Neural crest cell (in vitro differentiated cells): ENCODE measurements at places on chromosomes 6 and 20.

DNA sequence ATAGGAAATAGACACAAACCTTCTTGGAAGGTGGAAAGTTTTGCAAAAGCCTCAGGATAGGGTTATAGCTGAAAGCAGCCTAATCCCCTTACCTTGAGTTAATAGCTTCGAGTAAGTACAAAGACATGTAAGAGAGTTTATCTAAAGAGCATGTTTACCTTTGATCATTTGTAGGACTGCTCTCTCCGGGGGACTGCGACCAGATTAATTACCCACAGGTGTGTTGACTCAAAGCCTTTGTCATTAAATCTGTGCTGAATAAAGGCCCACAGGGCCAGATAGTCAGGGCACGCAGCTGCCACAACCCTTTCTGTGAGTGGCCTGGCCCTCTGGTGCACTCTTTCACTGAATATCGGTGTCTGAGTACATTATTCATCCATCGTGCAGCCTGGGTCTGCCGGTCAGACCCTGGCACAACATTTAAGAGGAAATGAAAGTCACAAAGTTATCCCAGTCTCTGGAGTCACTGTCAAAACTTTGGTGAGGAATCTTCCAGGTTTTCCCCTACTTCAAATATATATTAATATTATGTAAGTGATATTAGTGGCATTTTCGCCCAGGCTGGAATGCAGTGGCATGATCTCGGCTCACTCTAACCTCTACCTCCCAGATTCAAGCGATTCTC is 5.4 kb upstream of the MICA start:
- DNase-seq: no peak

- no peak for DNase-seq
Observed at GRCh38 chr6:51684603-51685002, 402.8 kb downstream of the PKHD1 start.

GRCh38 chr6:166206510-166207283 is 39.0 kb upstream of the TBXT start:
- no peak for DNase-seq

DNA sequence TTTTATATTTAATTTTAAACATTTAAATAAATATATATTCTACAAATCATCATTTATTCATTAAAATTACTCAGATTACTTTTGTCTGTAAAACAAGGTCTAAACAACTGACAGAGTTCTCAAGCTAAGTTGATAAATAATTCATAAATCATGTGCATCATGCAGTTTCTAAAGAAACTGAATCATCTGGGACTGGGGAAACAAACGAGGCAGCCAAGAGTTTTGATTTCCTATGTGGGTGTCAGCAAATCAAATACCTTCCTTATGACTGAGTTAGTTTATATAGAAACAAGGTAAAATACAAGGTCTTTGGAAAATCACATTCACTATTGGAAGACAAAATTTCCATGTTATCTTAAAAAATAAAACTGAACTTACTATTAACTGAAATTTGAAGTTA is 149.9 kb upstream of the BEND6 start:
- no peak for DNase-seq

- DNase-seq: no peak
Observed at GRCh38 chr6:39363280-39363679, 40.8 kb upstream of the KCNK16 start.

GRCh38 chr6:115629415-115629814 is 431.3 kb downstream of the FRK start:
- DNase-seq: no peak

DNA sequence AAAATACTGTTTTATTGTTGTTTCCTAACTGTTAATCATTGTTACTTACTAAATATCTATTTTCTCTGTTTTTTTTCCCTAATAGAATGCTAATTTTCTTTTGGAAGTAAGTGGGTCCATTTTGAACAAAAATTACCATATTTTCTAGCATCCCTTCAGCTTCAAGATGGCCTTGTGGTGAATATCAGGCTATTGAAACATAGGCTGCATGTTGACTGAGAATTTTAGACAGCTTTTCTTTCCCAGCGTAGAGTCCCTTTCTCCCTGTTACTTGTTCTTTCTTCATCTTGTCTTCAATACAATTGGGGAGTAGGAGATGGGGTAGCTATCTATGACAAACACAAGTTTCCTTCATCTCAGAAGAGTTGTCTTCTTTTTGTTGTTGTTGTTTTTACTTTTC is 397.0 kb downstream of the DOK5 start:
- DNase-seq: no peak

DNA sequence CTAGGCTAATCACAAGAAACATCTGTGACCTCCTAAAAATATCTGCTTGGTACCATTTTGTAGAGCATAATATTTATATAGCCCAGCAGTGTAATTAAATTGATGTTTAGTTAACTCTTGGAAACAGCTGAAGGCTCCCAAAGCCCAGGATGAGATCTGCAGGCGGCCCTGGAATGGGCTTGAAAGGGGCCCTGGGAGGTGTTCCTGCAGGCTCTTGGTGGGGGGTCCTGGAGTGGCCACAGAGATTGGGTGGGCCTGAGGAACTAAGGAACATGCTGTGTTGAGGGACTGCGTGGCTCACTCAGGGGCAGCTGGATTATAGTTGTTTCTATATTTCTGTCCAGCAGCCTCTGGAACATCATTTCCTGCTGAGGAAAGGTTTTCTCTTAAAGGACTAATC is 9.2 kb downstream of the SCP2D1 start:
- no peak for DNase-seq

- DNase-seq: no peak
Observed at GRCh38 chr20:40728470-40728869, 39.4 kb upstream of the MAFB start.

GRCh38 chr20:37259865-37260264 is 1.7 kb downstream of the GHRH start:
- DNase-seq: no peak

DNA sequence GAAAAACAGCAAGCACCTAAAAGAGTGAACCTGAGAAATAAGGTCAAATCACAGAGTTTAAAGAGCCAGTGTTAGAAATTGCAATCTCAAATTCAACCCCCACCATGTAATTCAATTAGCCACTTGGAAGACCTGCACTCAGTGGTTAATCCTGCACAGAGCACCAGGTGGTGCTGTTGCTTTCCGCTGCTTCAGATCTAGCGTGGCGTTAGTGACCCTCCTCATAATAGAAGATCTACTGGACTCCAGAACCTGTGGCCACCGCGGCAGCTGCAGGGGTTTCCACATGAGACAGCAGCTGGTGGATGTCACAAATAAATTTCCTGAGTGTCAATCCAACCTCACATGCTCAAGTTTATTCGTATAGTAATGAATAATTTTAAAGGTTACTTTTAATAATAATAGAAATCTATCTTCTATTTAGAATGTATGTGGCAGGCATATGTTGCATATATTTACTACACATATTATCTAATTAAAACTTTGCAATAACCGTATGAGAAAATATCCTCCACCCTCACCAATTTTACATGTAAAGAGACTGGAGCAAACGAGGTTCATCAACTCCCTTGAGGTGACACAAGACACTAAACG is 84.4 kb downstream of the SYNE1 start:
- peak; percentile 55 for DNase-seq

DNA sequence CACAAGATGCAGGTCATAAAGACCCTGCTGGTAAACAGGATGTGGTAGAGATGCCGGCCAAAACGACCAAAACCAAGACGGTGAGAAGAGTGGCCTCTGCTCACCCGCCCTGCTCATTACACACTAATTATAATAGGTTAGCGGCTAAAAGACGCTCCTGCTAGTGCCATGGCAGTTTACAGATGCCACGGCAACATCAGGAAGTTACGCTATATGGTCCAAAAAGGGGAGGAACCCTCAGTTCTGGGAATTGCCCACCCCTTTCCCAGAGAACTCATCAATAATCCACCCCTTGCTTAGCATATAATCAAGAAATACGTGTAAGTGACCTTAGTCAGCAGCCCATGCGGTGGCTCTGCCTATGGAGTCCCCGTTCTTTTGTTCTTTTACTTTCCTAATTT is 17.6 kb downstream of the BHLHE23 start:
- no peak for DNase-seq

DNA sequence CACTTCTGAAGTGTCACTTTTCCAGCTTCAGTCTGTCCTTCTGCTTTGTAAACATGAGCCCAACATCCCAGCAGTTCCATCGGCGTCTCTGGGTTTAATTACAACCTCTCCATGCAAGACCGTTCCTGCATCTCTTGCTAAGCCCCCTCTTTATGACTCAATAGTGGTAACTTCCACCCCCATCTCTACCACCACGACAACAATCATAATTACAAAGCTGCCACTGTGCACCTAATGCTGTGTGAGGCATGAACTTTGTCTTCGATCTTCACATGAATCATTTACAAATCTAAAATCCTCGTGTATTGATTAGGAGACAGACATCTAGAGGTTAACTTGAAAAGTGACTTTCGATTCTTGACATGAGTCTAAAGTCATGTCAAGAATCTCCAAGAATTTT is 4.9 kb upstream of the CCR6 start:
- DNase-seq: no peak

DNA sequence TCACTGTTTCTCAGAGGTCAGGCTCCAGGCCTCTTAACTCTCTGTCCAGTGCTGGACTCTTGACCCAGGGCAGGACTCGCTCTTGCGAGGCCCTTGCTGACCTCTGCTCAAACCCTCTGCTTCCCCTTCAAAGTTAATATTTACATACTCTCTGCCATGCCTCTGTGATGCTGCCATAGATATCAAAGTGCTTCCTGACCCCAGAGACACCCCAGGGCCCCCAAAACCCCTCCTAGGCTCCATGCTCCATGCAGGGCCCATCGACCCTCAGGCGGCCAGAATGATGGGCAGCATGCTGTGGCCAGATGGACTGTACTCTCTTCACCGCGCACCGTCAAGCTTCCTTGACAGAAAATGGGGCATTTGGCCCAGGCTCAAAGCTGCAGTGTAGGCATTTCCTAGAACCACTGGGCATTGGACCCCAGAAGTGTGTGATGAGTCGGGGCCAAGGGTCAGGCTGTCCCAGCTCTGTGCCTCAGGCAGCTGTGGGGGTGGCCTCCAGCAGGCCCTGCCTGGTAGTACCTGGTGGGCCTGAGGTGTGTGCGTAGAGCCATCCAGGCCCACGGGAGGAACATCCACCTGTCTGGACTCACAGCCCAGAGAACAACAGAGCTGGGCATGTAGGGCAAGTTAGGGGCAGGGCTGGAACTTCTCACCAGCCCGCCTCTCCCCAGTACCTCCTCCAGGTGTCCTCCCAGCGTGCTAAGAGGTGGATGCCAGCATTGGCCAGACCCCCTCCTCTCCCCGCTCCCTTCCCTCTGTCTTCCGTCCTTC is 142.8 kb downstream of the VEGFA start:
- no peak for DNase-seq

GRCh38 chr6:89360415-89360999 is 8.0 kb upstream of the UBE2J1 start:
- DNase-seq: no peak

GRCh38 chr20:45727044-45727443 is 4.9 kb downstream of the SPINT4 start:
- DNase-seq: no peak

DNA sequence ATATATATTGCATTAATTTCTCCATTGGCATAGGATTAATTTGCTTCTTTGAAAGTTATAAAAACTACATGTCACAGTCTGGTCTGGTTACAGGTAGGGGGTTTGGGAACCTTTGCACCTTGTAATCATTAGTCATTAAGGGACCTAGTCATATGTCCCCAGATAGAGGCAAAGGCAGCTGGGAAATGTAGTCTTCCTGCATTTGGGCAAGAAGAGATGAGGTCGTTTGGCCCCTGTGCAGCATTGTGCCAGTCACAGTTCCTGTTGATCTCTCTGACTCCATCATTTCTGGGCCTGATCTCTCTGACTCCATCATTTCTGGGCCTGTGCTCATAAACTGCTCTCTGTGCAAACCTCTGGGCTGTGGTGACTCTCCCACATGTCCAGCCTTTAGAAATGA is 73.2 kb downstream of the BCKDHB start:
- DNase-seq: no peak

DNA sequence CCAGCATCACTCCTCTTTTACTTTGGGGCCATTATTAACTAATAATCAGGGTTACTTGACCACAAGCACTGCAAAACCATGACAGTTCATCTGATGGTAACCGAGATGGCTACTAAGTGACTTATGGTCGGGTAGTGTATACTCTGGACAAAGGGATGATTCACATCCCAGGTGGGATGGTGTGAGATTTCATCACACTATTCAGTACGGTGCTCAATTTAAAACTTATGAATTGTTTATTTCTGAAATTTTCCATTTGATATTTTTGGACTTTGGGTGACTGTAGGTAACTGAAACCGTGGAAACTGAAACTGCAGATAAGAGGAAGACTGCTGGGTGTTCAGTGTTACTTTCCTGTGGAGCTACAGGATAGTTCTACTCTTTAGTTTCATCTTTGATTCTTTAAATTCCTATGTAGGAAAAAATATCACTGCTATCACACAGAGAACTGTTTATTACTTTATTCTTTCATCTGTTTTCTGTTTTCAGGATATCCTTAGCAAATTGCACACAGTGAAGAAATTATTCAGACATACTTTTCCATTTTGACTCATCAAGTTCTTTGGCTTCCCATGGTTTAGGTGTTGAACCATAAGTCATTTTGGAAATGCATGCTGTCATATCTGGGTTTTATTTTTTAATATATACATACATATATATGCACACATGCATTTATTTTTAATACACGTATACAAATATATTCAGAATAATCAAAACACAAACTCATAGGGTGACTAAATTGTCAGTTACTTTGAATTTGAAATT is 59.1 kb upstream of the C20orf144 start:
- no peak for DNase-seq

DNA sequence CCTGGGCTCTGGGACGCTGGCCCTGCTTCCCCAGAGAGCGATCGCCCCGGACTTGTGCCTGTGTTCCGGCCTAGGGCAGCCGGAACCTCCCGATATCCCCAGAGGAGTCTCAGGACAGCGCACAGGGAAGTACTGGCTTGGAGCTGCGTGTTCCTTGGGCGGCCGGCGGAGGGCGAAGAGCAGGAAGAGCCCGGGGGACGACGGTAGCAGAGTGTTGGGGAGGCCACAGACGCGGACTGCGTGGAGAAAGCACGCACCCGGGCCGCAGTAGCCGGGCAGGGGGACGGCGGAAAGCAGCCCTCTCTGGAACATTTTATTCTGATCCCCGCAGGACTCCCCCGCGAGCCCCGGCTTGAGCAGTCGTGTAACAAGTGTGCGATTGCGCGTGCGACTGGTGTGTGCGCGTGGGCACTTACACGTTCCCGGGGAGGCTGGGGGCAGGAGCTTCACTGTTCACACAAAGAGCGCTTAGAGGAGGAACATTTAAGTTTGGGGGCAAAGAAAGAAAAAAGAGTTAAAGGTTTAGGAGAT is 36.1 kb downstream of the NCR2 start:
- DNase-seq: peak; percentile 44
